ENCODE measurements at places on chromosomes 1 and 21. TPM values are rescaled to one million over a fixed set of nuclear protein-coding genes. Genes with fewer than 3 reads are reported as not detected.

DNA sequence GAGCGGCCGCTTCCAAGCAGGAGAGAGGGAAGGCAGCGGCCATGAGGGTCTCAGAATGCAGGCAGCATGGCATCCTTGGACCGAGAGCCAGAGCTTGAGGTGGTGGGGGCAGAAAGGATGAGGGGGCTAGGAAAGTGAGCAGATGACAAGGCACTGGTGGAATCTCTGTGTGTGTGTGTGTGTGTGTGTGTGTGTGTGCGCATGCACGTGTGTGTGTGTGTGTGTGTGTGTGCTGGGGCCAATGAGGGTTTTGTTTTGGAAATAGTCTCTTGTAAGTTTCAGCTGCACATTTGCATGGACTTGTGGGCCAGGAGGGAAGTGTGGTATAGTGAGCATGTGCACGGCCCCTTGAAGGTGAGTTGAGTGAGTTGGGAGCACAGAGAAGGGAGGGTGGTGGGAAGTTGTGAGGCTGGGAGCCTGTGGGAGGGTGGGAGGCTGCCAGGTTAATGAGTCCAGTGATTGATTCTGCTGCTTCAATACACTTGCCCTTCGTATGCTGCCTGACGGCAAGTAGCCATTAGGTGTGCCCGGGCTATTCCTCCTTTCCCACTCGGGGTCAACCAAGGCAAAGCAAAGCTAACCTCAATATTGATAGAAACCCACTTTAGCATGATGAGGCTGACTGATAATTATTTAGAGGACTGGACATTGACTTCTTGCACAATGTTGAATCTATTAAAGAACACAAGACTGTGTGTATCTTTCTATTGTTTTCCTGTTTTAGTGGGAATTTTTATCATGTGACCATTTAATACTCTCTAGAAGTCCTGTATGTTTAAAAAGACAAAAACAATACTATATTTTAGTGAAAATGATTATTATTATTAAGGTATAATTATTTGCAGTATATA is 80.3 kb downstream of the PROX1 start:
- H3K4me3 ChIP-seq: no peak overlapping the region
- H3K27ac ChIP-seq: no peak overlapping the region
- no peaks in the 10 kb centered on the region for H3K27me3 ChIP-seq
- H3K36me3 ChIP-seq: no peaks in the 10 kb centered on the region
- DNase-seq: no peak

GRCh38 chr1:3032371-3033039 is 11.2 kb downstream of the ACTRT2 start:
- no peaks in the 10 kb centered on the region for H3K36me3 ChIP-seq
- no peaks in the 10 kb centered on the region for H3K4me1 ChIP-seq
- peaks cover 7% of the 10 kb centered on the region for H3K27me3 ChIP-seq
- DNase-seq: no peak
- no peak overlapping the region for H3K4me3 ChIP-seq

DNA sequence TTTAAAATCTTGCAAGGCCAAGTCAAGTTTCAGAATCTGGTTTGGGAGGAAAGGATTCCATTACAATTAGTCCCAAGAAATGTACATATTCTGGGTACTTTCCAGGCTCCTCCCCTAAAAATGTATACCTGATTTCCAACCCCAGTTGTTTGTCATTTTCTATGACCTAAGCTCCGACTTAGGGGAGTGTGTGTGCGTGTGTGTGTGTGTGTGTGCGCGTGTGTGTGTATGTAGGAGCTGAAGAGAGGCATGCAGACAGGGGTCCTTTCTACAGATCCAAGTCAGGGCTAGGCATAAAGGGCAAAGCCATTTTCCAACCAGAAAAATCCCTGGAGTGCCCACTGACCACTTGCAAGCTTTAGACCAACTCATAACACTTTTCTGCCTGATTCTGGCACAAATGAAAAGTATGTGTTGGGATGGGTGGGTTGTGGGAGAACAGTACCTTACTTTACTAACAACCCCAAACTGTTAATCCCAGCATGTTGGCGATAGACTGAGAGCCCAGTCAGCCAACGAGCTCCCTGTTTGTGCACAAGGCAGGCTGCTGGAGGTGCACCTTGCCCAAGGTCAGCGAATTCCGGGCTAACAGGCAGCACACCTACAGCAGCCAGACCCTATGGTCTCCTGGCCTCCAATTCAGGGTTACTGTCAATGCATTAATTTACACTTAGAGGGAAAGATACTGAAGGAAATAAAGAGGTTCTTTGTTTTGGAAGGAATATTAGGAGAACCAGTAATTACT is 1.7 kb downstream of the TRABD2B start:
- H3K36me3 ChIP-seq: peaks cover 2% of the 10 kb centered on the region
- DNase-seq: peak; percentile 38
- H3K4me3 ChIP-seq: no peak overlapping the region
- no peak overlapping the region for H3K27ac ChIP-seq
- H3K27me3 ChIP-seq: no peaks in the 10 kb centered on the region

GRCh38 chr1:192580351-192580962 is 4.9 kb downstream of the RGS1 start:
- peaks cover 5% of the 10 kb centered on the region for H3K4me1 ChIP-seq
- H3K27me3 ChIP-seq: no peaks in the 10 kb centered on the region
- no peak overlapping the region for H3K27ac ChIP-seq
- DNase-seq: no peak
- no peak overlapping the region for H3K4me3 ChIP-seq

DNA sequence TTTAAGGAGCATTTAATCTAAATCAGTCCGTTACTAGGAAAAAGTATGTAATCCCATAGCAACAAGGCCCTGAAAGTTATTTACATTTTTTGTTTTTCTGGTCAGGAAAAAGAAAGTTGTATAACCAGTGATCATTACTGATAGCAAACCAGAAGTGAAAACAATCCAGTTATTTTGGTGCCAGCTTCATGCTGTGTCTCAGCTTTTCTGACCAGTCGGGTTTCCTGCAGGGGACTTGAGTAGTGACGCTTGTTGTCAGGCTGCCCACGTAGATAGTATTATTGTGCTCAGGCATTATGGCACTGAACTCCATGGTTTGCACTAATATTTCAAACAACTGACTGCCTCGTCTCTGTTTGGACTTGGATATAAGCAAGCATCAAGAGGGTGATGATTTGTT is 55.2 kb downstream of the SASS6 start:
- H3K4me3 ChIP-seq: no peak overlapping the region
- H3K4me1 ChIP-seq: no peaks in the 10 kb centered on the region
- H3K27ac ChIP-seq: no peak overlapping the region
- no peaks in the 10 kb centered on the region for H3K27me3 ChIP-seq
- H3K36me3 ChIP-seq: peaks cover 22% of the 10 kb centered on the region

The C1orf185 gene
- total RNA-seq: not detected

All from lung (tissue), 17 donors.